ENCODE measurements at places on chromosomes 3 and 15.

- DNase-seq = no peak
Measured at GRCh38 chr3:142628801-142629200, 32.6 kb downstream of the PLS1 start.

DNA sequence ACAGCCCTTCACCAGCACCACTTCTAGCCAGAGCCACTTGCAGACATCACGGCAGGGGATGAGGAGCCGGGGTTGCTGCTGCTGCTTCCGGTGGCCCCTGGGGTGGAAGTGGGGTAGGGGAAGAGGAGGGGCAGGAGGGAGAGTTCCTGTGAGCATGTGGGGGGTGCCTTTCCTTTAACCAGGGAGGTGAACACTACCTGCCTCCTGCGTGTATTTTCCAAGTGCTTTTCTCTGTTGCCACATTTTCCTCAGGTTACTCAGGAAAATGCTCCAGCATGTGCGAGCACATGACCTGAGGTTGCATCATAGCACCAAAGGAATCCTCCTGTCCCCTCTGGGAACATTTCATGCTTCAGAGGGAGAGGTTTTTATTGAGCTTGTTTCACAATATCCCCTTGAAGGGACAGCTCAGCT is 12.2 kb upstream of the SACM1L start:
- no peak for DNase-seq

DNA sequence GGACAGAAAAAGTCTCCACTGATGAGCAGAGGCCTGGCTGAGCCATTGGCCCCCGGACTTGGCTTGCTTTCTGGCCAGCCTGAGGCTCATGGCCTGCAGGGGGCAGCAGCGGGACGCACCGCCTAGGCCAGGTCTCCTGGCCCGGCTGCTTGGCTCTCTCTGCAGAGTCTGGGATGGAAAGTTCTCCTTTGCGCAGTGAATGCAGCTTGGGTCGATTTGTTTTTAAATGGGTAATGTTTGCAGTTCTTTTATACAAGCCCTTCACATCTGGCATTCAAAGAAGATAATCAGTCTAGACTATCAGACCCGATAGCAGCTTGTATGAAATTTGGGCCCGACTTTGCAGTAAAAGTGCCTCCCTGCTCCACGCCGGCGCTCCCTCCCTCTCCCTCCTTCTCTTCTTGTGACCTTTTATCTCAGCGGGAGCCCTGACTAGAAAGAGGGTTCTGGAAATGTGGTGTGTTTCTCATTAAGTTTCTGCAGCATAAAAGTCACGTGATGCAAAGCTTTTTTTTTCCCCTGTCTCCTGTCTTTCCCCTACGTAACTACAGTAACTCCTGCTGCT is 59.9 kb downstream of the ZNF621 start:
- DNase-seq = no peak

- no peak for DNase-seq
Measured at GRCh38 chr3:186319945-186320344, 42.1 kb downstream of the DGKG start.

GRCh38 chr3:194837457-194838127 is 151.9 kb downstream of the FAM43A start:
- no peak for DNase-seq

- no peak for DNase-seq
Measured at GRCh38 chr3:115359536-115359935, 212.4 kb upstream of the ZBTB20 start.

DNA sequence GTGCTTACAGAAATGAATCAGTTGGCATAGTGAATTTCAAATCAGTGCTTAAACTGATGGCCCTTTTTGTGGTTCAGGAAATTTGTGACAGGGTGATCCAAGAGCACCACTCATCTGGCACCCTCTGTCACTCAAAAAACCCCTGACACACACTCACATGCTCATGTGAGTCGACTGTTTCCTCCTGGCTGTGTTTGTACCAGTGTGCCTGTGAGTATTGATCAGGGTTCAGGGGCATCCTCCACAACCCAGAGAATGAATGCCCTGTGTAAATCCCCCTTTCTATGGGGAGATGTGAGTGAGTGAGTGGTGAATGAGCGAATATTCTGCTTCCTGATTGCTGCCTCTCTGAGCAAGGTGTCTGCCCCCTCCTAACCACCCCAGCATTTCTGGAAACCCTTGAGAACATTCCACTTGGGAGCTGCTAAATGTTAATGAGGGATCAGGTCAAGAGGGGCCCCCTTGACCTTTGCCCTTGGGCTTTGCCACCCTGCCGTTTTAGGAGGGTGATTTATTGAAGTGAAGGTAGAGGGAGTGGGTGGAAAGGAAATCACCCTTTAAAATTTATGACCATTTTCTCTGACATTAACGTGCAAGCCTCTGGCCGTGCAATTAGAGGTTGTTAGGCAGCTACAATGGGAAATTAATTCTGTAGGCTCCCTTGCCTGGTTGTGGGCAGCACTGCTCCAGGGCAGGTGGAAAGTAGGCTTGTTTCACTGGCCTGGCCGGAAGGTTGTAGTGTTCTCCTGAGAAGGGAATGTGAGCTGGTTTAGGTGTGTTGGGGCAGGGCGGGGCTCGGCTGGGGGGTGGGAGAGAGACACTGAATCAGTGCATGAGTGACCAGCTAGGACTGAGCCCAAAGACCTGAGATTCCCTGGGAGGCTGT is 87.2 kb downstream of the SLCO3A1 start:
- no peak for DNase-seq

DNA sequence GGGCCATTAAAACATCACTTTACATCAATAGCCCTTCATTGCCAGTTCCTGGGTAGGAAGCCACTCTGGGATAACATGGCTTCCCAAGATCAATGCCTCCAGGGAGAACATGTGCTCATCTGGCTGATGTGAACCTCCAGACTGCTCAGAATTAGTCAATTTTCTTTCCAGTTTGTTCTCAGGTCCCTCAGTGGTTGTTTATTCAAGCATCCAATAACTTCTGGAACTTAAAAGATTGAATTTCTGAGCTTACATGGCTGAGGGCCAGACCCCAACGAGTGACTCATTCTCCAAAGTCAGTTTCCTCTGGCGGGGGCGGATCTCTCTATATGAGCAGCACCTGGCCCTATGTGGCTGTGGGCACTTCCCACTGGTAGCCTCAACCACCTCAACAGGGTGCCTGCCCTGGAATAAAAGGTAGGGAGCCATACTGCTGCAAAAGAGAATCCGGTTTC is 34.0 kb downstream of the LYZL4 start:
- DNase-seq = no peak

All from NCI-H748 treated with DMSO at 0.1 percent for 48 hours (cell line).